Liver (tissue), 10 donors: ENCODE measurements at places on chromosomes 13 and 19. TPM values are rescaled to one million over a fixed set of nuclear protein-coding genes. Genes with fewer than 3 reads are reported as not detected.
A peak's percentile ranks its signal among the peaks of the same experiment; 100 is the strongest.

B3GNT8 gene
- total RNA-seq: 2.3 TPM

GRCh38 chr19:46408664-46409039 lies 4.7 kb downstream of the CCDC8 start:
- no peak overlapping the region for H3K27ac ChIP-seq
- DNase-seq: no peak
- no peak overlapping the region for H3K4me3 ChIP-seq
- H3K4me1 ChIP-seq: peaks cover 21% of the 10 kb centered on the region
- no peaks in the 10 kb centered on the region for H3K27me3 ChIP-seq
- H3K36me3 ChIP-seq: no peaks in the 10 kb centered on the region

DNA sequence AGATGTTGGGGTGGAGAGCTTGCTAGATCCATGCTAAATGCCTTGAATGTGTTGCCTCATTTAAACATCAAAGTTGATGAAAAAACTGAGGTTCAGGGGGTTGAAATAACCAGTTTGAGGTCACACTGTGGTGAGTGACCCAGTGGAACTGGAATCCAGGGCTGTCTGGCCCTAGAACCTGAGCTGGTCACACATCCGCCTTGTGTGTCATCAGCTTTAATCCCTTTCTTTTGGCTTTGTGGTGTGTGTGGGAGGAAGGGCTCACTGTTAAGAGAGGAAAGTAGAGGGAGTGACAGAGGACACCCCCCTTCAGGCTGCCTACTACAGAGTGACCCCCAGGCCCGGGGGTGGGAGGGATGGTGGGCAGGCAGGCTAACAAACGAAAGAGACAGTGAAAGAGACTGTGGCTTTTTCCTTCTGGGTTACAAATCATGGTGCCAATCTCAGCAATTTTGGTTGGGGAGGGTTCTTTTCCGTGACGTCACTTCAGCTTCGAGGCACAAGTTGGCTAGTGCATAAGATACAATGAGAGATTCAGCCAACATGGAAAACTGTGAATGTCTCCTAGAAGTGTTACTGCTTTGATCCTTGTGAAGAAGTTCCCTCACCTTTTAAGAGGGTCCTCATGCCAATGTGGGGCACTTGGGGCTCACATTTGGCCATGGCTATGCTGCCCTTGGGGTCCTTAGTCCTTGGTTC lies 164.9 kb downstream of the DLEU7 start:
- no peaks in the 10 kb centered on the region for H3K4me1 ChIP-seq
- H3K27me3 ChIP-seq: no peaks in the 10 kb centered on the region
- no peak for DNase-seq
- no peak overlapping the region for H3K27ac ChIP-seq

ZNF227 gene
- 10.9 TPM for total RNA-seq

DNA sequence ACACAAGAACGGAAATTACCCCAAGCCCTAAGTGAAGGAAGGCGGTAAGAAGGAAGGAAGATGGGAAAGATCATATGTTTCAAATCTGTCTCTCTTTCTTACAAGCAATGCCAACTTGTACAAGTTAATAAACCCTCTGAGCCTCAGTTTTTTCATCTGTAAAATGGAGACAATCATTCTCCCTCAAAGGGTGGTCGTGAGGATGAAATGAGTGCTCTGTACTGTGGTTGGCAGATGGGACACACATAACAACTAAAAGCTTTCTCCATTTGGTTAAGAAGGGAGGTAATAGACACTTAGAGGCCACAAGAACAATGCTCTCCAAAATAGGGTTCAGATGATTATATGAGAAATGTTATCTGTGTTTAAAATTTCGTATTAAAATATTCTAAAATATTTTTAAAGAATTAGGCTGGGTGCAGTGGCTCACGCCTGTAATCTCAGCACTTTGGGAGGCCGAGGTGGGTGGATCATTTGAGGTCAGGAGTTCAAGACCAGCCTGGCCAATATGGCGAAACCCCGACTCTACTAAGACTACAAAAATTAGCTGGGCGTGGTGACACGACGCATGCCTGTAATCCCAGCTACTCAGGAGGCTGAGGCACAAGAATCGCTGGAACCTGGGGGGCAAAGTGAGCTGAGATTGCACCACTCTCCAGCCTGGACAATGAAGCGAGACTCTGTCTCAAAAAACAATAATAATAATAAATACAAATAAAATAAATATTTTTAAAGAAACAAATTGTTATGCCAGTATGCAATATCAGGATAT lies 89.7 kb downstream of the STARD13 start:
- no peak for DNase-seq
- H3K27ac ChIP-seq: no peak overlapping the region
- H3K36me3 ChIP-seq: no peaks in the 10 kb centered on the region
- no peak overlapping the region for H3K4me3 ChIP-seq
- no peaks in the 10 kb centered on the region for H3K27me3 ChIP-seq

ZFP28 gene
- 1.2 TPM for total RNA-seq

GRCh38 chr13:31160857-31161556 lies 697 bp downstream of the HSPH1 start:
- H3K4me3 ChIP-seq: peak overlapping the region; percentile 60
- H3K27me3 ChIP-seq: no peaks in the 10 kb centered on the region
- DNase-seq: peak; percentile 71

TBC1D4 gene
- 9.2 TPM for total RNA-seq

GRCh38 chr19:36100476-36100875 lies 10.5 kb upstream of the OVOL3 start:
- no peak for DNase-seq
- no peaks in the 10 kb centered on the region for H3K4me1 ChIP-seq
- H3K27me3 ChIP-seq: no peaks in the 10 kb centered on the region
- no peaks in the 10 kb centered on the region for H3K36me3 ChIP-seq
- H3K27ac ChIP-seq: no peak overlapping the region
- no peak overlapping the region for H3K4me3 ChIP-seq

DNA sequence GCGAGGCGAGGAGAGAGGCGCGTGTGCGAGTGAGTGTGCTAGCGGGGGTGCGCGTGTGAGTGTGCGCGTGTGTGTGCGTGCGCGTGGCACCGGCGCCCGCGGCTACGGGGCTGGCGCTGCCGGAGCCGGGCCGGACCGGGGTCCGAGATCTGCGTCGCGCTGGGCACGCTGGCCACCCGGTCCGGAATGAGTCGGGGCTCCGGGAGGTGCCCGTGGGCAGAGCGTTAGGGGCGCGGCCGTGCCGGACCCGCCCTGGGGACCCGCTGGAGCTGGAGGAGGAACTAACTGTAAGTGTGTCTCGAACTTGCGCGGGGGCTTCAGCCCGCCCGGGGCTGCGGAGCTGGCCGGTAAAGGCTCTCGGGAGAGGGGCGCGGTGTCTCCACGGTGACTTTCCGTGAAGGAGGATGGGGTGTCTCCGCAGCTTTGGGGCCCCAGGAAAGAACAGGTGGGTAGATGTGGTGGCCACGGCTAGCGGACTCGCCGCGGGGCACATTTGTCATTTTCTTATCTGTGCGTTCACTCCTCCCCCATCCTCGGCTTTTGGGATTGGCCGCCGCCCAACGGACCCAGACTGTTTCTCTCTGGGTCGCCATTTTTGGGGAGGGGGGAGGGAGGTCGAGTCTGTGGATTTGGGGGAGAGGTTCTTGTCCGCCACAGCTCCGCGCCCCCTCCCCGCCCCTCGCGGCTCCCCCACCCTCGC lies 10.1 kb upstream of the SOX1 start:
- no peak for DNase-seq
- H3K27me3 ChIP-seq: peaks cover 50% of the 10 kb centered on the region
- peaks cover 16% of the 10 kb centered on the region for H3K4me1 ChIP-seq
- no peak overlapping the region for H3K27ac ChIP-seq
- H3K4me3 ChIP-seq: no peak overlapping the region

DNA sequence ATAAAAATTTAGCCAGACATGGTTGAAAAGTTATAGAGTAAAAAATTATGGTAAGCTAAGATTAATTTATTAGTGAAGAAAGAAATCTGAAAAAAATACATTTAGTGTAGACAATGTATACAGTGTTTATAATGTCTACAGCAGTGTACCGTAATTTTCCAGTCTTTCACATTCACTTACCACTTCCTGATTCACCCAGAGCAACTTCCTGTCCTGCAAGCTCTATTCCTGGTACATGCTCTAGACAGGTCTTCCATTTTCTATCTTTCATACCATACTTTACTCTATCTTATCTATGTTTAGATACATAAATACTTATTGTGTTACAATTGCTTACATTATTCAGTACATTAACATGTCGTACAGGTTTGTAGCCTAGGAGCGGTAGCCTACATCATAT lies 1387.8 kb upstream of the ATXN8OS start:
- no peak for DNase-seq
- no peaks in the 10 kb centered on the region for H3K27me3 ChIP-seq
- H3K27ac ChIP-seq: no peak overlapping the region

RB1 gene
- total RNA-seq: 30.6 TPM

GRCh38 chr19:10122045-10122444 lies 2.3 kb upstream of the EIF3G start:
- H3K4me3 ChIP-seq: no peak overlapping the region
- no peak overlapping the region for H3K27ac ChIP-seq
- no peaks in the 10 kb centered on the region for H3K27me3 ChIP-seq
- peaks cover 12% of the 10 kb centered on the region for H3K4me1 ChIP-seq

- no peak for DNase-seq
- no peak overlapping the region for H3K4me3 ChIP-seq
- H3K36me3 ChIP-seq: no peaks in the 10 kb centered on the region
- no peaks in the 10 kb centered on the region for H3K4me1 ChIP-seq
These were observed 218.7 kb downstream of the KCTD12 start for GRCh38 chr13:76667551-76667950.

RNF113B gene
- total RNA-seq: not detected

DNA sequence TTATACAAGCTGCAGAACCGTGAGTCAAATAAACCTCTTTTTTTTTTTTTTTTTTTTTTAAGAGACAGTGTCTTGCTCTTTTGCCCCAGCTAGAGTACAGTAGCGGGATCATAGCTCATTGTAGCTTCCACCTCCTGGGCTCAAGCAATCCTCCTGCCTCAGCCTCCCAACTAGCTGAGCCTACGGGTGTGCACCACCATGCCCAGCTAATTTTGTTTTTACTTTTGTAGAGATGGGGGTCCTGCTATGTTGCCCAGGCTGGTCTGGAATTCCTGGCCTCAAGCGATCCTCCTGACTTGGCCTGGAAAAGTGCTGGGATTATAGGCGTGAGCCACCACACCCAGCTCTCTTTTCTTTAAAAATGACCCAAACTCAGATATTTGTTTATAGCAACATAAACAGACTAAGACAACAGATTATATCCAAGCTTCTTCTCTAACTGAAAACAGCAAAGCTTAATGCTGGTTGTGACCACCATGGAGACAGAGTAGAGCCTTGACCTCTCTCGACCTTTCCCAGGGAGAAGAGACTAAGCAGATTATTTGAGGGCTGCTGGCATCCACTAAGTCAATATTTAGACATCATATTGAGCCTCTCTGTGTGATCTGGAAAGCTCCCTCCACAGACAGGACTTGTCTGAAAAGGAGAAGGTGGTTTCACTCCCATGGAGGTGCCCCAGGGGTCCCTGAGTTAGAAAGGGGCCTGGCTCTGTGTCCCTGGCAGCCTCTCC lies 150.0 kb downstream of the KCTD15 start:
- H3K27me3 ChIP-seq: no peaks in the 10 kb centered on the region
- H3K36me3 ChIP-seq: no peaks in the 10 kb centered on the region
- no peak overlapping the region for H3K4me3 ChIP-seq
- no peaks in the 10 kb centered on the region for H3K4me1 ChIP-seq
- no peak for DNase-seq
- H3K27ac ChIP-seq: no peak overlapping the region

GRCh38 chr13:44422755-44423643 lies 49.4 kb downstream of the SERP2 start:
- no peaks in the 10 kb centered on the region for H3K4me1 ChIP-seq
- H3K27me3 ChIP-seq: no peaks in the 10 kb centered on the region
- H3K27ac ChIP-seq: no peak overlapping the region
- DNase-seq: no peak

APOC4 gene
- 1.0 TPM for total RNA-seq

DNA sequence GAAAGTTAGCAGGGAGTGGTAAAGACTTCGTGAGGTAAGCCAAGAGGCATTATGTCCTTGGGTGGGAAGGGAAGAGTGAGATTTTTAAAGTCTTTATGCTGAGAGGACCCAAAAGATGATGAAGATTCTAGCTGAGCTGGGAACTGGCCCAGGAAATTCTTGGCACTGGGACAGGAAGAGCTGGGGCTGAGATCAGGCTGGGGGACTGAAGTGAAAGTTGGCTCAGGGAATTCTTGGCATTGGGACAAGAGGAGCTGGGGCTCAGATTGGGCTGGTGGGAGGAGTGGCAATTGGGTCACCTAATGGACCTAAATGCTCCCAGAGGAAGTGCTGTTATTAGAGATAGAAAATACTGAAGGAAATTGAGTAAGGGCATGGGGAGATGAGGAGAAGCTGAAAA lies 8.8 kb downstream of the SCEL start:
- no peaks in the 10 kb centered on the region for H3K27me3 ChIP-seq
- no peaks in the 10 kb centered on the region for H3K4me1 ChIP-seq

DNA sequence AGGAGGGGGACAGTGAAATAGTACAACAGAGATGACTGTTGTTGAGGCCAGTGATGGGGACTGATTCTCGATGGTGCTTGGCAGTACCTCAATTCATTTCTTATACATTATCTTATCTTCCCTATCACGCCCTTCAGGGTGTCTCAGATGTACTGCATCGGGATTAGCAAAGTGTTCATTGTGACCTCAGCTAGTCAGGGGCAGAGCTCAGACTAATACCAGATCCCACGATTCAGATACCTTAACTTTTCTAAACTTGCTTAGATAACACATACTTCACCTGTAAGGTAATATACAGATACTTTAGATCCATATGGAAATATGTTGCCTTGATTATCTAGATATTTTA lies 720.6 kb downstream of the EFNB2 start:
- H3K4me3 ChIP-seq: no peak overlapping the region
- H3K4me1 ChIP-seq: no peaks in the 10 kb centered on the region
- no peak for DNase-seq
- H3K27ac ChIP-seq: no peak overlapping the region

GRCh38 chr19:4183967-4184717 lies 1.7 kb downstream of the ANKRD24 start:
- no peaks in the 10 kb centered on the region for H3K36me3 ChIP-seq
- no peak for DNase-seq
- H3K4me3 ChIP-seq: no peak overlapping the region

- DNase-seq: no peak
- no peaks in the 10 kb centered on the region for H3K36me3 ChIP-seq
- no peak overlapping the region for H3K4me3 ChIP-seq
- H3K27ac ChIP-seq: no peak overlapping the region
- H3K27me3 ChIP-seq: no peaks in the 10 kb centered on the region
These were observed 6.5 kb downstream of the ZSCAN5B start for GRCh38 chr19:56191115-56191514.

DNA sequence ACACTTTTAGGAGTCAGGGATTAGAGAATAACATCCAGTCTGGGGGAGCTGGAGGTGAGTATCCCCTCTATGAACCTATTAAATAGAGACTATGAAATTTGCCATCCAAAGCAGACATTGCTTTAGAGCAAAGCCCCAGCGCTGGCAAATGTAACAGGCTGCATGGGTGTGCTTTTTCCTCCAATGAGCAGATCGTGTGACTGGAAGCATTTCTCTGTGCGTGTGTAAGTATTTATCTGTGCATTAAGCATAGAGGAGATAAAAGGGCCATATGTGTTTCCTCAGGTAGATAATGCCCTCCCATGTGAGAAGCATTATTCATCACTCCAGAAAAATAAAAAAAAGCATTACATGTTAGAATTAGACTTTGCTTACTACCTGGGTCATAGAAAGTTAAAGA lies 924 bp downstream of the TNFSF13B start:
- H3K4me3 ChIP-seq: peak overlapping the region; percentile 59
- peaks cover 14% of the 10 kb centered on the region for H3K4me1 ChIP-seq
- H3K27ac ChIP-seq: peak overlapping the region; percentile 70
- no peaks in the 10 kb centered on the region for H3K27me3 ChIP-seq

GRCh38 chr19:58356766-58357480 lies 3.6 kb upstream of the A1BG start:
- H3K4me1 ChIP-seq: peaks cover 54% of the 10 kb centered on the region
- no peaks in the 10 kb centered on the region for H3K36me3 ChIP-seq
- H3K4me3 ChIP-seq: no peak overlapping the region
- H3K27me3 ChIP-seq: no peaks in the 10 kb centered on the region
- no peak for DNase-seq
- no peak overlapping the region for H3K27ac ChIP-seq

AMH gene
- total RNA-seq: 0.47 TPM
